ENCODE measurements at places on chromosomes 1 and 21.

- no peak for DNase-seq
Observed at GRCh38 chr1:15676010-15676409, 8.1 kb upstream of the PLEKHM2 start.

DNA sequence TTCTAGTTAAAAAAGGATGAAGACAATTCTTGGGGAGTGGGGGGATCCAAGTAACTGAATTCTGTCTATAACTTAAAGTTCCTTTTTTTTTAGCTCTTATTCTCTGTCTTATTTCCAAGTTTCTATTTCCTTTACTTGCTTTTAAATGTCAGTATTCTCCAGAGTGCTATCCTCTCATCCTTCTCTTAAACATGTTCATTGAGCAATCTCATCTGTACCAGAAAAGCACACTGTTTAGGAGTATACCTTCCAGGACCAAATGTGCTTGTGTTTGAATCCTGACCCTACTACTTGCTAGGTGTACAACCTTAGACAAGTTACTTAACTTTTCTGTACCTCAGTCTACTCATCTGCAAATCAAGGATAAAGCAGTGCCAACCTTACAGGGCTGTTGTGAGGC lies 50.1 kb downstream of the AKT3 start:
- DNase-seq: no peak

DNA sequence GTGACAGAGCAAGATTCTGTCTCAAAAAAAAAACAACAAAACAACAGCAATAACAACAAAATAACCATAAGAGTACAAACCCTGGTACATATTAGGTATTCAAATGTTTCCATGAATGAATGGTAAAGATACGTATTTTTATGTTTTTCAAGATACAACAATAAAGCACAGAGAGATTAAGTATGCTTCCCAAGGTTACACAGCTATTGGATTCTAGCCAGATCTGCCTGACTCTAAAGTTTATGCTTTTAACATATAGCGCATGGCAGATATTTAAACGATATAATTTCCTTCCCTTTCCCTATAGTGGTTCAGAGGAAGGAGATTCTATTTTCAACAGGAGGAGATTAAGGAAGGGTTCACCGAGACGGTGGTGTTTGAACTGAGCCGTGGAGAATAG lies 25.5 kb downstream of the RNU5D-1 start:
- no peak for DNase-seq

- no peak for DNase-seq
Observed at GRCh38 chr1:31712068-31712467, 8.3 kb upstream of the COL16A1 start.

- no peak for DNase-seq
Observed at GRCh38 chr1:82044111-82044510, 243.4 kb downstream of the ADGRL2 start.

DNA sequence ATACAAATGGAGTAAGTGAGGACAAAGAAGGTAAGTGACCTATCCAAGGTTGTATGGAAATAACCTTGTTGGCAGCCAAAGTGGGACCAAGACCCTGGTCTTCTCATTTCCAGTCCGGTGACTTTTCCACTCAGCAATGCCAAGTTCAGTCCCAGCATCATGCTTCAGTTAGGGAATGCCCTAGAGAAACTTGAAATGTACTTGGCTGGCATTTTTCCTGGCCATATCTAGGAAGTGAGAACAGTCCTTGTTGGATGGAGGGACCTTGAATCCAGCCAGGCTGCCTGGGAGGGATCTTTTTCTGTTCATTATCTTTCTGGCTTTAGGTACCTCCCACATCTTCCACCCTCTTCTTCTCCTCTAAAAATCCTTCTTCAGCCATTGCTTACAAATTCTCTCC lies 76.8 kb upstream of the UBE2U start:
- no peak for DNase-seq

DNA sequence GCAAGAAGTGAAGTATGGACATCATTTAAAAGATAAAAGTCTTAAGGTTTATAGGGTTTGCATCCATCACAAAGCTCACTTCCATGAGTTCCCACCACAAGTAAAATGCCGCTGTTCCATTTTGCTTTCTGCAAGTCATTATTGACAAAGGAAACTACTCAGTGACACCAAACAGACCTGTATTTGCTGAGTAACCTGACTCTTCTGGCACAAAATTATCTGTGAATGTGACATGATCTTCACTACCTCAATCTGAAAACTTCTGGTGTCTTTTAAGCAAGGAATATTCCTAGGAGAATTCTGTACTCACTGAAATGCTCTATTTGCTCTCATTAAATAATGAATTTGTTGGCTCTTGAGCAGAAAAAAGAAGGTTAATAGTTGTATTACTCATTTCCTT lies 1077.4 kb upstream of the ADGRL4 start:
- no peak for DNase-seq

- DNase-seq: no peak
Observed at GRCh38 chr1:238964631-238965030, 421.7 kb upstream of the CHRM3 start.

GRCh38 chr1:162996261-162996660 lies 72.9 kb upstream of the RGS4 start:
- no peak for DNase-seq

DNA sequence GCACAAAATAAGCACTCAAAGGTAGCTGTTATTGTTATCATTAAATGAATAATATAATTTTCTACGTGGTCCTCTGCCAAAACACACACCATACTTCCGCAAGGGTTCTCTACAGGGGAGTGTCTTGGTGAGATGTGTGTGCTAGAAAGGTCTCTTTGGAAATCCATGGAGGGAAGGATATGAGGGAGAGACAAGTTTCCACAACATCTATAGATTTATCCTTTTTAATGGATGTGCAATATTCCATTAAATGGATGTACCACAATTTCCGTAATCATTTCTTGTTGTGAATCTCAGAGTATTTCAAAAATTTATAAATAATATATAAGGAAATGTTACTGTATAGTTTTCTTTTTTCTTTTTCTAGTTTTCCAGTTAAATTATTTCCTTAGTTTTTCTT lies 2.6 kb upstream of the TNFRSF8 start:
- DNase-seq: no peak

- peak; percentile 71 for DNase-seq
Observed at GRCh38 chr1:97630948-97631347, 289.9 kb downstream of the DPYD start.

DNA sequence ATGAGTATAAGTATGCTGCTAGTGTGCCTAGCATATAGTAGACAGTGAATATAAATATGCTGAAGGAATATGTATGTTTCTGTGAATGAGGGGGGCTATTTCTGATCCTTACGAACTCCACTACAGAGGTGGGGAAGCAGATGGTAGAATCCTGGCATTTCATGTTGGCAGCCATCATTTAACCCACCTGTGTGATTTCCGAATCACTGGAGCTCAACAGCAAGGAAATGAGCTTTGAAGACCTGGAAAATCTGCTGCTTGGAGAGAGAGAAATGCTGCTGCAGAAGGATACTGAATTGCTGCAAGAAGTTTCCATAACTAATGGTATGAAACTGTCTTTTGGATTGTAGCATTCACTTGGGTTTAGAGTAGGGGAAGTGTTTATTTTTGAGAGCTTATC lies 83.5 kb downstream of the RABGAP1L start:
- no peak for DNase-seq

GRCh38 chr1:198934426-198934825 lies 295.6 kb downstream of the PTPRC start:
- no peak for DNase-seq

DNA sequence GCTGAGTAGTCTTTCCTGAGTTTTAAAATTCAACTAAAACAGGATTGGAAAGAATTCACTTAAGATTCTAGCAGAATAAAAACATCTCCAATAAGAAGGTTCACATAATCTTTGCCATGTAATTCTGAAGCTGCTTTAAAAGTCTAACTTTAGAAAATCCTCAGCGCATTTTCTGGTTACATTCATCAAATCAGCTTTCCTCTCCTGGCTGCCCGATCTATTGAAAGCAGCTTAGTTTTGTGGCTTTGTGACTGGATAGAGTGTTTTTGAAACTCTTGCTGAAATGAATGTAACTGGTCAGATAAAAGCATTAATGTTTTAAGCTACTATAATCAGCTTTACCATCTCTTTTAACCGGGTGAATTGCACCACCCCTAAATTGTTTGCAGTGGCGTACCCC lies 66.8 kb downstream of the DOP1B start:
- no peak for DNase-seq

- DNase-seq: no peak
Observed at GRCh38 chr1:241440904-241441303, 78.7 kb downstream of the FH start.

GRCh38 chr1:54347955-54348699 lies 58.1 kb downstream of the SSBP3 start:
- peak; percentile 67 for DNase-seq

DNA sequence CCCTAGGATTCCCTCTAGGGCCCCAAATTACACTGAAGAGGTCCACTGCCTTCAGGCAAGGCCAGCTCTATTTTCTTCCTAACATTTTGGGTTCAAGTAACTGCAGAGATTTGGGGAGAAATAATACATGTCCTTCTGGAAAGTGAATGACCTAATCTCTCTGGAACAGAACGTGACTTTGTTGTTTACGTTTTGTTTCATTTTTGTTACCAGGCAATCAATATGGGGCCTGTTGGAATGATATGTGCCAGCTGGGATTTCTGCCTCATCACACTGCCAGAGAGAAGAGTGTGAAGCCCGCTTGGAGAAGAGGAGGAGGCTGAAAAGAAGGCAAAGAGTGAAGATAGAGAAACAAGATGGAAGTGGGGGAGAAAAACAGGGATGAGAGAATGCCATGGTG lies 116.7 kb downstream of the FASLG start:
- DNase-seq: no peak

GRCh38 chr1:91440847-91441246 lies 36.2 kb upstream of the HFM1 start:
- no peak for DNase-seq

- peak; percentile 94 for DNase-seq
Observed at GRCh38 chr1:36771660-36772284, 262.5 kb downstream of the GRIK3 start.

DNA sequence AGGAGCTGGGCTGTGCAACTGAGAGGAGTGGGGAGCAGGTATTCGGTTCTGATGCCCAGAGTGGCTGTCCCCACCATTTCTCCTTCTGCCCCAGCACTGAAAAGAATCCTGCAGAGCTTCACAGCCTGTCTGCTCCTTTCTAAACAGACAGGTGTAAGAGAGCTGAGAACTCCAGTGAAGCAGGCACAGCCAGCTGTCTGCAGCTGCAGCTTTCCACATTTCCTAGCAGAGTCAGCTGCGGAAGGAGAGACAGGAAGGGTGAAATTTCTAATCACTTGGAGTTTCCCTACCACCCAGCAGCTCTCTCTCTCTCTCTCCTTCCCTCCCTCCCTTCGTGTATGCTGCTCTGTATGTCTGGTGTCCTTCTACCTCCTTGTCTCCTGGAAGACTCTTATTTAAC lies 40.5 kb upstream of the GJB5 start:
- DNase-seq: no peak

- DNase-seq: peak; percentile 50
Observed at GRCh38 chr1:80170811-80171485, 1164.4 kb upstream of the ADGRL4 start.

GRCh38 chr1:154500533-154500932 lies 1.5 kb upstream of the TDRD10 start:
- DNase-seq: no peak

DNA sequence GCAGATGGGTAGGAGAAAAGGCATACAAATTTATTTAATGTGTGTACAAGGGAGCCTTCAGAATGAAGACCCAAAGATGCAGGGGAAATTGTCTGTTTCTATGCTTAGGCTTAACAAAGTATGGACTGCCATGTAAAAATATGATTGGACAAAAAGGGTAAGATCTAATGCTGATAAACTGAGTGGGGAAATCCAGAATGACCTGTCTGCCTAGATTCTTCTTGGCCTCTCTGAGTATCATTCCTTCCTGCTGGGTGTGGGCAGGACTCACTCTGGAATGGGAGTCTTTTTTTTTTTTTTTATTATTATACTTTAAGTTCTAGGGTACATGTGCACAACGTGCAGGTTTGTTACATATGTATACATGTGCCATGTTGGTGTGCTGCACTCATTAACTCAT lies 61.0 kb downstream of the IGSF5 start:
- no peak for DNase-seq

DNA sequence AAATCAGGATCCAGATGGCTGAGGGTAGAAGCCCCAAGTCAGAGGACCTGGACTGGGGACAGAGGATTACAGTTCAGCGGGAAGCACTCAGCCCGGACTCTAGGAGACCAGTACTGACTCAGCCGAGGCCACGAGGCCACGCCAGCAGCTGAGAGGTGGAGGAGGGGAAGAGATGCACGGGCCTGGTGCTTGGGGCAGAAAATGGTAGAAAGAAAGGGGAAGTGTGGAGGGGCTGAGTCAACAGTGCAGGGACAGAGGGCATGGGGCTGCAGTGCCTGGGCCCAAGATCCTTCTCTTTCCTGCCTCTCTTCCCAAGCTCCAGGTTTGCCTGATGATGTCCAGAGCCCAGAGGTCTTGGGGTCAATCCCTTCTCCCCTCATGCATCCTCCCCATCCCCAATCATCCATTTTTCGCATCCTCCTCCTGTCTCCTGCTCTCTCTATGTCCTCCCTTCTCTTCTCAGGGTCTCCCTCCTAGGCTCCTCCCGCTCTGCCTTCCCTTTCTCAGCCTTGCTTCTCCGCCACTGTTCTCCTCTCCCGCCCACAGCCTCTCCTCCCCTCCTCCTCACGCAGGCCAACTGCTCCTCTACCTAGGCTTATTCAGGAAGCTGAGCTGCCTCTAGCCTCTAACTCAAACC lies 7.7 kb downstream of the ARHGEF2 start:
- DNase-seq: no peak

DNA sequence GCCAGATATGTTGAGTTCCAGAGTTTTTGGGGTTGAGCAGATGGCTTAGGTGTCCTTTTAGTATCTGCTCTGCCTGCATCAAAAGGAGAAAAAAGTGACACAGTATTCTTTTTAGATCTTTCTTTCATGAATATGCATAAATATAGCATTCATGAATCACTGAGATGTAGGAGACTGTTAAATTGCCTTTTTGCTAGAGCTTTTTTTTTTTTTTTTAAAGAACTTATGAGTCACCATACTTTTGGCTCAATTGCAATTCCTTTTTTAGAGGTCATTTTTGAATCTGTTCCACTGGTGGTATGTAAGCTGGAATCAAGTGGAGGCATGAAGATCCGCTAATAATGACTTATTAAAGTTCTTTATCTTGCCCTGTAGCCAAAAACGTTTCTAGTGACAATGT lies 480.9 kb upstream of the ZRANB2 start:
- DNase-seq: no peak

- peak; percentile 48 for DNase-seq
Observed at GRCh38 chr1:50422946-50423669, at the start of gene DMRTA2. Gene DMRTA2, minus strand, starts transcription at chr1:50423443. Its CDS starts 1,907 bp downstream, at chr1:50421536.

GRCh38 chr1:161913482-161914140 lies 110.1 kb downstream of the OLFML2B start:
- DNase-seq: no peak

- DNase-seq: peak; percentile 72
Observed at GRCh38 chr1:93448292-93448982, 519 bp downstream of the FNBP1L start.

GRCh38 chr1:55803429-55803828 lies 588.3 kb upstream of the USP24 start:
- DNase-seq: no peak

DNA sequence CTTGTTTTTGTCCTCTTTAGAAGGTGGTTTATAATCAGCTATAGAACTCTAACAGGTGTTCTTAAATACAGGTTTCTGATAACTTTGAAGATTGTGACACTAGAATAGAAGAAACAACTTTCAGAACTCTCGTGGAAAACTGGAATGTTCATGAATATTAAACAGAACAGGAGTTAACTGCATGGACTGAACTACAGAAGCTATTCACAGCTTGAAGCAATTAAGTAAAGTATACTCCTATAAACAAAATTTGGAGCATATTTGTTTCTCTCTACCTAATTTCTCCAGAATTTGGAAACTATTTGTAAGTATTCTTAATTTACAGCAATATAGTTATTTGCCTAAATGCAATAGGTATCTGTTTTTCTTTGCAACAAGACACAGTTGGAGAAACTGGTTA lies 824.8 kb downstream of the ADGRL2 start:
- no peak for DNase-seq

All from COR-L47 (cell line).